ENCODE measurements at places on chromosomes 2 and 18.

DNA sequence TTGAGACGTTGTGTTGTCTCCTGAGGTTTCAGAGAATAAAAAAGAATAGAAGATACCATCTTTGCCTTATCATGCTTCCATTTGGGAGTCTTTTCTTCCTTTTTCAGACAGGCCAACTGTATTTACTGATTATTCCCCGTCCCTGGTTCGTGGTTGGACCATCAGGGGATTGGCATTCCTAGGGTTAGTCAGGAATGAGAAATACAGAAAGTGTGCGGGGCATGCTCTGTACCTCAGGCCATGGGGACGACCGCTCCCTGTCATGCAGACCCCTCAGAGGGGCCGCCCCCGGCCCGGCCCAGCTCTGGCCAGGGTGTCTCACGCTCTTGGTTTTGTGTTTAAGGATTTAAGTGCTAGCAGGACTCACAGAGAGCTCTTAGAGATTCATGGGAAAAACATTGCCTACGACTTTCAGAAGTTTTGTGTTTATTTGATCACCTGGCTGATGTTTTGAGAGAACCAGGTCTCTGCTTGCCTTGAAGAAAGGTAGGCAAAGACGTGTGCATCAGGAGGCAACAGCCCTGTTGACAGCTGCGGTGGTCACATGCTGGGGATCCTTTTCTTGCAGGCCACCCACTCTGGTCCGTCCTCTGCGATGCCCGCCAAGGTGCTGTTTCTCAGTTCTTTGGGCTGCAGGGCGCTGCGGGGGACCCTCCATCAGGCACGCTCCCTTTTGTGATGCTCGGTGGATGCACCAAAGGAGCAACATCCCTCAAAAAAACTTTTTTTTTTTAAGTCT is 317.8 kb downstream of the AGAP1 start:
- DNase-seq: no peak

DNA sequence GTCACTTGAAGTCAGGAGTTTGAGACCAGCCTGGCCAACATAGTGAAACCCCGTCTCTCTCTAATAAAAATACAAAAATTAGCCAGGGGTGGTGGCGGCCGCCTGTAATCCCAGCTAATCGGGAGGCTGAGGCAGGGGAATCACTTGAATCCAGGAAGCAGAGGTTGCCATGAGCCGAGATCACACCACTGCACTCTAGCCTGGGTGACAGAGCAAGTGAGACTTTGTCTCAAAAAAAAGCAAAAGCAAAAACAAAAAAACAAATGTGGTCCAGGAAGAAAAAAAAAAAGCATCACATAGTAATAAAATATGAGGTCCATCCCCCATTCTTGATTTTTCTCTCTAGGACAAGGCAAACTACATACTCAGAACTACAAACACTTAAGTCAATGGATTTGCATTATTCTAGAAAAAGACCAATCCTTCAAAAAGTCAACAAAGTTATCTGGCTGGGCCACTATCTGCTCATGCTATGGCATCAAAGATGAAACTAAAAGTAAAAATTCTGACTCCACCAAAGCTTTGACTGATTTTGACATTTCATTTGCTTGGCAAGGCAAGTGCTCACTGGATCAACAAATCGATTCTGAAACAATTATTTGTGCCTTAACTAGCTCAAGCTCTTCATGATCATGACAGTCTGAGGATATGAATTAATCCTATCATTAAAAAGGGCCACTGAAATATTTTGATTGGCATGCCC is 28.4 kb downstream of the MEX3C start:
- no peak for DNase-seq

DNA sequence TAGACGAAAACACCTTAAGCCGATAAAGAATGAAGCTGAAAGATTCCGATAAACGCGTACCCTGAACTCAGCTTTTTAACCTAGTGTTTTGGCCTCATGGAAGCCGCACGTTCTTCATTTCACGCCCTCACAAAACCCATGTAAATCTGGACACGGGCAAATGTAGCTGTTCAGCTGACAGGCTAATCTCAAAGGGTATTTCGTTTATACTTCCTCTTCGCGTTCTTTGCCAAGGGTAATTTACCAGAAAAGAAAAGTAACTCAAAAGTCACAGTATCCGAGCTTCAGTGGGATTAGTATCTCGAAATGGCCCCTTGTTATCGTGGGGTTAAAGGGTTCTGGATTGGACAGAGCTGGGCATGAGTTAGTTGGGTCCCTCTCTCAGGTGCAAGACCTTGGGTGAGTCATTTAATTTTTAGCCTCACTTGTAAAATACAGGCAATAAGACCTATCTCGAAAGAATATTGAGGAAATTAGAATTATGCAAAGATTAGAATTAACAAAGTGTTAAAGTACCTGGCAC is 22.0 kb upstream of the STPG4 start:
- DNase-seq: no peak

GRCh38 chr2:74416778-74417177 is 4.6 kb downstream of the C2orf81 start:
- DNase-seq: no peak

GRCh38 chr18:11741505-11742145 is 52.6 kb downstream of the GNAL start:
- no peak for DNase-seq

GRCh38 chr18:29512761-29513160 is 1335.8 kb upstream of the CDH2 start:
- DNase-seq: no peak

- no peak for DNase-seq
These were observed 213.3 kb downstream of the MYCN start for GRCh38 chr2:16153754-16154035.

GRCh38 chr2:166031054-166031453 is 77.5 kb upstream of the TTC21B start:
- no peak for DNase-seq

- no peak for DNase-seq
These were observed 41.4 kb downstream of the THUMPD2 start for GRCh38 chr2:39737661-39738060.

- no peak for DNase-seq
These were observed 379.4 kb downstream of the RIT2 start for GRCh38 chr18:42736074-42736473.

DNA sequence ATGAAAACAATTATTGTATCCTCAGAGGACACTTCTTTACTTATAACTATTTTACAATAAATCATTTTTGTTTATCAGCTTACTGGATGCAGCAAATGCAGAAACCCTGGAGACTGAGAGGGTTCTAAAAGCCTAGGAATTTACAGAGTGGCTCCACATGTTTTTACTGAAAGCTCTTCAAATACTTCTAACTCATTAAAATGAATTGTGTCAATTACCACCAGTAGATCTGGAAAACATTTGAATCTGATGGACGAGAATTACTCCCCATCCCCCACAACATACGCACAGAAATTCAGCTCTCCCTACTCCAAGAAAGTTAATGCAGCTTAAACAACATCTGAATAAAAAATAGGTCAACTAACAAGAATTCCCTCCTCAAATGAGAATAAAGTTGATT is 319.8 kb upstream of the FIGN start:
- DNase-seq: no peak

GRCh38 chr2:202149155-202149762 is 76.2 kb downstream of the KIAA2012 start:
- no peak for DNase-seq

GRCh38 chr2:182980115-182980514 is 58.1 kb downstream of the NCKAP1 start:
- peak; percentile 12 for DNase-seq

- DNase-seq: no peak
These were observed 73.3 kb upstream of the FZD7 start for GRCh38 chr2:201960305-201960704.

GRCh38 chr2:55085113-55086040 is 35.1 kb upstream of the RTN4 start:
- no peak for DNase-seq

DNA sequence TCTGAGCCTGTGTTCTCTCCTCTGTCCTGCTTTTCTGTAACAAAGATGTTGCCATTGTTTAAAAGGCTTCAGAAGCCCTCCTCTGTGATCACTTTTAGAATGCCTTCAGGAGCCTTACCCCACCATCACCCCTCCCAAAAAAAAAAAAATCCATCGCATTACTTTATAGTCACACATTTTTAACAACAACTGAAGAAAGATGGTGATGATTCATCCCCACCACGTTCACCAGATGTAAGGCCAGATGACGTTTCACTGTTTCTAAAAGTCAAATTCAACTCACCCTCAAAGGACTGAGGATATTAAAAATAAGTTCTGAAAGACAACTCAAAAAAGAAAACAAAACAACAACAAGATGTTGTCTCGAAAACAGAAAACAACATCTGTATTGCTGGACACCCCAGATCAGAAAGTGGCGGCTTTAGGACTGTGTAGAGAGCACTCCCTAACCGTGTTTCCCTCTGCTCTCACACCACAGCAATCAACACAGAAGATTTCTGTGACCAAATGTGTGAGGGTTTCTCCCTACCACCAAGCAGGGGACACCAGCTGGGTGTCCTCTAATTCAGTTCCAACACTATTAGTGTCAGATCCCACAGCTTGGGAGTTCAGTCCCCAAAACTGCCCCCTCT is 61.9 kb upstream of the CREB1 start:
- DNase-seq: no peak

DNA sequence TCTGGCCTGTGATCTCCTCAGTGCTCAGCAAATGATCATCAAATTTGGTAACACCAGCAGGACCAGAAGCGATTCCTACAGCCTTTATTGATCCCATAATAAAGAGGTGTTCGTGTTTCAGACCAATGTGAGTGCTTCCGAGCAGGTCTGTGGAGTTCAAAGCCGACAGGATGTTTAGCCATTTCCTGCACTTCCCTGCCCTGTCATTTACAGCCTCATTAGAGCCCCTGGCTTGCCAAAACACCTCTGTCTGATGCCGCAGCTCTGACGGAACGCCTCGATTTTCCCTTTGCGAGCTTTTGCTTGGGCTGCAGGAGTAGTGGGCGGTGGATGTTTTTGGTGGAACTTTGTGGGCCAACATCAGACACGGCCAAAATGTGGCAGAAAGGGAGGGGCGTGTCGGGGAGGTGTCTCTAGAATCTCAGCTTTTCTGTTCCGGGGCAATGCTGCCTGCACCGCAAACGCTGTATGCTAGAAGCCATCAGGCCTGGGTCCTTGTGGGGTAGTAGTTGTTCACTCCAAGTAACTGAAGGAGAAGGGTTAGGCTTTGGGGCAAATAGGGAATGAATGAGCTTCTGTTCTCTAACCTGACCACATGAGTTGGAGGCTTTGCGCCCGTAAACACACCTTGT is 26.1 kb upstream of the INHBB start:
- no peak for DNase-seq

GRCh38 chr2:69890881-69891280 is 2.9 kb upstream of the SNRNP27 start:
- no peak for DNase-seq

GRCh38 chr2:62938126-62938525 is 112.5 kb upstream of the OTX1 start:
- no peak for DNase-seq

- no peak for DNase-seq
These were observed at the start of gene BAZ2B for GRCh38 chr2:159616286-159616701. Gene BAZ2B (minus strand): TSS chr2:159616548. CDS start chr2:159478719, 137,829 bp downstream.

GRCh38 chr18:79921984-79922965 is 29.2 kb downstream of the SLC66A2 start:
- DNase-seq: no peak

All from GM18507 (cell line).